Progenitor cell of endocrine pancreas (in vitro differentiated cells): ENCODE measurements at places on chromosomes 3 and 15.

DNA sequence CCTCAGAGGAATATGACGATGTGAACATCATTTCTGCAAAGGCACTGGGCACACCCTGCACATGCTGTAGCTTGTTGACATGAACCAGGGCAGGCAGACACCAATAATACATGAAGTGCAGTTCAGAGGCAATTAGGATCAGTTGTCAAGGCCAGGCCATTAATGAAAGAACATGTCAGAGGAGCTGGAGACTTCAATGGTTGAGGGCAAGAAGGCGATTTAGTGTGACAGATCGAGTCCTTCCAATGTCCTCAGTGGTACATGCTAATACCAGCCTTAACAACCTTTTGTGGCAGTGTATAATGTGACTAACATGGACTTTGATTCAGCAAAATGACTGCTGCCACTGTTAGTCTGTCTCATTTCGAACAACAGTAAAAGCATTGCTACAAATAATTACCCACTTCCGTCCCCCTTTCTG is 205.2 kb upstream of the NANOGP8 start:
- DNase-seq = no peak

DNA sequence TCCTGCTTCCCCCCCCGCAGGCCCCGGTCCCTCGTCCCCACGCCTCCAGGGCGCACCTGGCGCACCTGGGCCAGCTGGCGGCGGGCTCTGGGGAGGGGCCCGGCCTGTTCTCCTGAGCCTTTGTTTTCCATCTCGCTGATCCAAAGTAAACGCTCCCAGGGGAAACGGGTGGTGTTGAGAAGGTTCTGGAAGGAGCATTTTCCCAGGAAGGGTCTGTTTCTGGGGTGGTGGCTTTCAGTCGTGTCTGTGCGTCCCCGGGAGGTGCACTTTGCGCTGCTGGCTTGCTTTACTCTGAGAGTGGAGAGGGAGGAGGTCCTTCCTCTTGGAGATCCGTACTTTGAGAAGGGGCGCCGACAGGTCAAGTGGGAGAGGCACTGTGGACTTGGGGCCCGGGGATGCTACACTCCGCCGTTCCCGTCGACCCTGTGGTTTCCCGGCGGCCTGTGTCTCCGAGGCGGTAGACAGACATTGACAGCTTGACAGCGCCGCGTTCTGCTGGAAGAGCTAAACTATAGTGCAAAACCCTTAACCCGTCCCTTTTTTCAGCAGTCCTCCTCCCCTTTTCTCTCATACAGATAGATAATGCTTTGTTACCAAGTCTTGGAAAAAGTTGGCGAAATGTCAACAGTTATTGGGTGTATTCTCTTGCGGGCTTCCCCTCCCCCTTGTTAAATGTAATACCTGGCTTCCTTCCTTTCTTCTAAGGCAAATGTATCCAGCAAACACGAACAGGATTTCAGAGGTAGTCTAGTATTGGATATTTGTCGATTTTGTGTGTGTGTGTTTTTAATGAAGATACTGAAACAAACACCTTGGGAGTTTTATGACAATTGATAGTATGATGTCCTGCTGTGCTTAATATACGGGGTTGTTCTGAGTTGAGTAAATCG is 6.5 kb downstream of the TPM1 start:
- DNase-seq = no peak

DNA sequence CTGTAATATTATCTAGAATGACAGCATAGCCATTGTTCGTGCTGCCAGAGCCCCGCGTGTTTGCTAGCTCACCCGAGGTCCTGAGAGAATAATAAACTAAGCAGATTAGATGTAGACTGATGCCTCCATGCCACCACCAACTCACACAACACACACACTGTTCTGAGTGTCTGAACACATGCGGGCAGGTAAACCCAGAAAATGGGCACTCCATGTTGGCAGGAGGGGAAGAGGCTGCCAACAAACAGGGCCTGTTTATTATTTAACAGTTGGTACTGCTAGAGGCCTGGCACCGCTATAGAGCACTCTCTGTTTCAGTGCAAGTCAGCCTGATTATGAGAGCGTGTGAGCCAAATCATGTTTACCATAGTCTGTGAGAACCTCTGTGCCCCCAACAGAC is 299.0 kb downstream of the ZBTB20 start:
- no peak for DNase-seq

- DNase-seq = no peak
These were observed 176.3 kb downstream of the ERC2 start for GRCh38 chr3:56291953-56292352.

DNA sequence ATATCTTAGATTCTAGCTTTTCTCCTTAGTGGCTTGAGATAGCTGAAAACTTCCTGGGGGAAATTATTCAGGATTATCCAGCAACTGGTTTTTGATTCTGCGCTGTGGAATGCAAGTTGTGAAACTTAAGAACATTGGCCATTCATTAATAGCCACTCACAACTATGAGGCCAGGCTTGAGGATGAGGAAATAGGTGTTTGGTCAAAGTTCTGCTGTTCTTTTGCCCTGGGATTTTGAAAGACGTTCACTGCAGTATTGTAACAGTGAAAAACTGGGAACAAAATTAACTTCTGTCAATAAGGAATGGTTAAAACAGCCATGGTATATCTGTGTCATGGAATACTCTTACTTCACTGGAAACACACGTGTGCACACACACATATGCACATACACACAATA is 44.1 kb downstream of the CTXND1 start:
- DNase-seq = no peak

DNA sequence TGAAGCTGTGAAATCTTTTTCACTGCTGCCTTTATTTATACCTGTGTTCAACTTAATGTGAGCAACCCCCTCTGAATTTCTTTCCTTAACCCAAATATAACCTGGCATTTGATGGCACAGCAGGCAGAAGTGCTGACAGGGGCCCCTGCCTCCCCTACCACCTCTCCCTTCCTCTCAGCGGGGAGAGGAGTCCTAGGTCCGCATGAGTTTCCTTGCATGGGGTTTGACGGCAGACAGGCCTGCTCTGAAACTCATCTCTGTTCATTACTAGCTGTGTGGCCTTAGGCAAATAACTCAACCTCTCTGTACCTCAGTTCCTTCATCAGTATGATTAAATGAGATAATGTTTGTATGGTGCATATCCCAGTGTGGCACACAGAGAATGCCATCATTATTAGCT is 79.7 kb downstream of the SEC22A start:
- no peak for DNase-seq

DNA sequence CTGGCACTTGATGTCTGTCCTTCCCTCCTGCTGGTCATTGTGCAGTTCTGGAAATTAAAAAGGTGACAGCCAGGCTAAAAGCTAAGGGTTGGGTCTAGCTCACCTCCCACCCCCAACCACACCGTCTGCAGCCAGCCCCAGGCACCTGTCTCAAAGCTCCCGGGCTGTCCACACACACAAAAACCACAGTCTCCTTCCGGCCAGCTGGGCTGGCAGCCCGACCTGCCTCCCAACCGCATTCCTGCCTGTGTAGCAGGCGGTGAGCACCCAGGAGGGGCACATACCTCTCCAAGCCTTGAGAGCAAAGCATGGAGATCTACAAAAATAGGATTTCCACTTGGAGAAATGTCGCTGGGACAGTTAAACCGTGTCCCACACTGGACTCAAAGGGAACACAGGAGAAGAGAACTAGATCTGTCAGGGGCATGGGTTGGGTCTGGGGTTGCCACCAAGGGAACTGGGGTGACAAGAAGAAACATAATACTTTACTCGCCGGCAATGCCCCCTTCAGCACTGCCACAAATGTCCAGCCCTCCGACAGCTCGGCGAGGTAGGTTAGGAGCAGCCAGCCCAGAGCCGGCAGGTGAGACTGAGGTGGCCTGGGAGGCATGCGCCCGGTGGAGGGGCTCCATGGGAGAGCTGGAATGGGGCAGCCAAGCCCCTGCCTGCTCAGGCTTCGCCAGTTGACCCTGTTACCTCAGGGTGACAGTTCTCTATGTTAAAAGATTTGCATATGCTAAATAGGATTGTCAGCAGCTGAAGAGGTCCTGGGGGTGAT is 52.2 kb downstream of the EXOG start:
- DNase-seq = no peak

DNA sequence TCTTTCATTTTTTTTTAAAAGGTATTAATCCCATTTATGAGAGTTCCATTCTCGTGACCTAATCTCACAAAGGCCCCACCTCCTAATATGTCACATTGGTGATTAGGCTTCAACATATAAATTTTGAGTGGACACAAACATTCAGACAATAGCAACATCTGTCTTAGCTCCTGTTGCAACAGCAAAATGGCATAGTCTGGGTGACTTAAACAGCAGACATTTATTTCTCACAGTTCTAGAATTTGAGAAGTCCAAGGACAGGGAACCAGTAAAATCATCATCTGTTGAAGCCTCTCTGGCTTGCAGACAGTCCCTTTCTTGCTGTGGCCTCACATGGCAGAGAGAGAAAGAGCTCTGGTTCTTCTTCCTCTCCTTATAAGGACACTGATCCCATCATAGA is 3.2 kb upstream of the PLSCR2 start:
- no peak for DNase-seq
